ENCODE measurements at places on chromosomes 3 and 15.

GRCh38 chr3:120172070-120172469 is 77.8 kb upstream of the GSK3B start:
- H3K36me3 ChIP-seq = no peaks in the 10 kb centered on the region
- no peak overlapping the region for H3K27ac ChIP-seq
- no peak overlapping the region for H3K4me3 ChIP-seq
- no peaks in the 10 kb centered on the region for H3K27me3 ChIP-seq

GRCh38 chr15:52233405-52233804 is 42.2 kb upstream of the GNB5 start:
- no peaks in the 10 kb centered on the region for H3K36me3 ChIP-seq
- no peak for DNase-seq
- H3K4me1 ChIP-seq = peaks cover 42% of the 10 kb centered on the region
- peak overlapping the region; percentile 96 for H3K27ac ChIP-seq
- H3K4me3 ChIP-seq = peak overlapping the region; percentile 59

DNA sequence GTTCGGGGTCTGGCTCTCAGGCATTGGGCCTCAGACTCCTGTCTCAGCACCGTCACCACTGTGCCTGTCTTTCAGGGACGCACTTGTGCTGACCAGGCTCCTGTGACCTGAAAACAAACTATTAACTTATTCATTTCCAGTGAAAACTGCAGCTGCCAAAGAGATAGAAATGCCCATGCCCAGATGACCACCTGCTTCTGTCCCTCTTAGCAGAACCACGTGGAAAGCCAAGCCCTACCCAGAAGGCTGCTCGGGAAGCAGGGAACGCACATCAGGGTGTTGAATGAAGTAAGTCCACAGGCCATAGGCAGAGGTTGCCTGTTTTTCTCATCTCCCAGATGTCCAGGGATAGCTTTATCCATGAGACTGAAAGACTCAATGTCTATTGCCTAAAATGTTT is 219.3 kb downstream of the EBLN2 start:
- peaks cover 3% of the 10 kb centered on the region for H3K27me3 ChIP-seq
- H3K27ac ChIP-seq = no peak overlapping the region
- no peak overlapping the region for H3K4me3 ChIP-seq

DNA sequence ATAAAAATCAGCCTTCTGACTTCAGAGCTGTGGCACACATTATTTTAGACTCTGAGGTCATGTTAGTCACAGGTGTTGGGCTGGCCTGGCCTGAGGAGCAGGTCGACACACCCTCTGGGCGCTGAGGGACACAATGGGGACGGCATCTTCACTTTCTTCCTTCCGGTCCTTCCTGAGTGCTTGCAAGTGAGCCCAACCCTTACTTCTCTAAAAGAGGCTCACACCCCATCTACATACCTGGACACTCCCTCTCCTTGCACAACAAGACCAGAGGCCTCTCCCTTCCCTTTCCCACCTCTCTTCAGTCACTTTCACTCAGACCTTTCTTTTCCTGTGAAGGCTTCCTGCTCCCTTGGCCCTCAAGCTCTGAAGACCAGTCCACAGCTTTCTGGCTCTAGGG is 85.4 kb downstream of the XXYLT1 start:
- H3K4me3 ChIP-seq = no peak overlapping the region
- no peaks in the 10 kb centered on the region for H3K36me3 ChIP-seq
- H3K27me3 ChIP-seq = no peaks in the 10 kb centered on the region
- DNase-seq = no peak
